ENCODE measurements at places on chromosomes 2 and 18.

DNA sequence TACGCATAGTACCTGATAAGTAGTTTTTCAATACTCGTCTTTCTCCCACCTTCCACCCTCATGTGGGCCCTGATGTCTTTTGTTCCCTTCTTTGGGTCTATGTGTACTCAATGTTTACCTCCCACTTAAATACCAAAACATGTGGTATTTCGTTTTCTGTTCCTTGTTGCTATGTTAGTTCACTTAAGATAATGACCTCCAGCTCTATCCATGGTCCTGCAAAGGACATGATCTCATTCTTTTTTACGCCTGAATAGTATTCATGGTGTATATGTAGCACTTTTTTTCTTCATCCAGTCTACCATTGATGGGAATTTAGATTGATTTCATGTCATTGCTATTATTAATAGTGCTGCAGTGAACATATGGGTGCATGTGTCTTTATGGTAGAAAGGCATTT, 310.4 kb upstream of the VWC2L start:
- no peak for DNase-seq

DNA sequence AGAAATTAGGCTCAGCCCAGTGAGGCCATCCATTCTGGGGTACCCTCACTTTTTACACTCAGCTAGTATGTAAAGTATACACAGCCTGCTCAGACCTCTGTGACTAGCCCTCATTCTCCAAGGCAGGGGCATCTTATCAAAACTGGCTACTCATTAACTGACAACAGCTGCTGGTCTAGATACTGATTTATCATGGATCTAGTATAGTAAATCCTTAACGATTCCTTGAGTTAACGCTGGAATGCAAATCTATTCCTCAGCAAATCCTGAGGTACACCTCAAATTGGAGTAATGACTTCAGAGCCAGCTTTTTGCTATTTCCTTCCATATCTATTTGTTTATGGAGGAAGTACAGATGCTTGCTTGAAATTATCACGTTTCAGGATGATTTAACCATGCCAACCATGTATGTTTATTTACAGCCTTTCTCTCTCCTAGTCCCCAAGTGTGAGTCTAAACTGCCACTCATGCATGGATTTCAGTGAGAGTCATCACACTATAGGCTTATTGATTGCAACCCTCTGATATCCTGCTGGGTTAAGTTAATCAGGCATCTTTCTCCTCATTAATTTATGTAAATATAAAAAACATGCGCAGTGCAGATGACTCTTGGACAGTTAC, 70.2 kb upstream of the DOK6 start:
- no peak for DNase-seq

DNA sequence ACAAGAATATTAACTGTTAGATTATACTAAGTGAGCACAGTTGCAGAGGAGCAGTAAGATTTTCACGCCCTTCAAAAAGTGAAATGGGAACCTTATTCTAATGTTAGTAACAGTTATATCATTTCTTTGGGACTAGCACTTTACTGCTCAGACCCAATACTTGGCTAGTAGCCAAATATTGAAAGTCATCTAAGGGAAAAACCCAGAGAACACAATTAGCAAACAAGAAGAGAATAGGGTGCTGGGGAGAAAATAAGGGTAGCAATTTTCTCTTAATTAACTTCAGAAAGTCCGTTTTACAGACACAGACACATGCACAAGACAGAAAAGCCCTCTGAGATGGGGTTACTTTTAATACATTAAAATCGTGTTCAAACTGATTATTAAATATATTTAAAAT, 71.8 kb downstream of the ID2 start:
- DNase-seq: no peak

DNA sequence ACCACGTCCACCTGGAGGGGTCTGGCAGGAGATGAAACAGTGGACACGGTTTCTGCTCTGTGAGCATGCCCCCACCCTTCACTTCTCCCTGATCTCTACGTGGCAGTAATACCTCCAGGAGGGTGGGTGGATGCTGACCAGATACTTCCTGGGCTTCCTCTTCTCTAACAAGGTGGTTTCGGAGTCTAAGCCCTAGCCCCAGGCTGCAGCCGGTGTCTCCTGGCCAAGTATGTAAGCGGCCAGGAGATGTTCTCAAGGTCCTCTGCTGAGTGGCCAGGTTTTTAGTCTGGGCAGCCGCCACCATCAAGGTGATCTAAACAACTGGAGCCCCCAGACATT, 101.8 kb upstream of the ASB18 start:
- no peak for DNase-seq

GRCh38 chr2:124323321-124323720, 298.2 kb downstream of the CNTNAP5 start:
- DNase-seq: no peak

- DNase-seq: no peak
Observed at GRCh38 chr2:156800781-156801361, 364.7 kb downstream of the GPD2 start.

DNA sequence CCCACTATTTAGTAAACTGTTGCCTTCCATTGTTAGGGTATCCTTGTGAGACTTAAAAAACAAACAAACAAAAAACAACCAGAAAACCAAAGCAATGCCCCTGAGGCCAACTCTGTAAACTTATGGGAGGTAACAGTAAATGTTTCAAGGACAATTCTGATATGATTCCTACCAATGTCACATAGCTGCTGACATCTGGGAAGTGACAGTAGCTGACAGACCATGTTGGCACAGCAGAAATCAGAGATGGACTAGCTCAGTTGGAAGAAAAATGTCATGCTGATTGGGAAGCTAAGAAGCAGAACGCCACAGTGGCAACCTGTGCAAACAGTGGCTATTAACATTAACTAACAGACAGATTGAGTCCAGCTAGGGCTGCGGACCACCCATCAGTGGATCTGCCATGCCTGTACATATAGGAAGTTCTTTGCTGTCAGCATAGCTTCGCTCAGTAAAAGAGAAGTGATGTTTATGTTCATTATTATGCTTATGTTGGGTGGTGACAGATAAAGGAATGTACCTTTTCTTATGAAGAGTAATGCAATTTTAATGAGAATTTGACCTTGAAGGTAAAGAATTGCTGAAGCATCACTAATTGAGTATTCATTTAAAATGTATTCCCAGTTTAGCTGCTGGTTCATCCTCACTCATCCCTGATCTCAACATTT, 180.6 kb downstream of the PARD3B start:
- DNase-seq: no peak

- DNase-seq: no peak
Observed at GRCh38 chr2:186913870-186914269, 64.9 kb upstream of the ZSWIM2 start.

- no peak for DNase-seq
Observed at GRCh38 chr2:99414566-99414965, 75.3 kb downstream of the REV1 start.

DNA sequence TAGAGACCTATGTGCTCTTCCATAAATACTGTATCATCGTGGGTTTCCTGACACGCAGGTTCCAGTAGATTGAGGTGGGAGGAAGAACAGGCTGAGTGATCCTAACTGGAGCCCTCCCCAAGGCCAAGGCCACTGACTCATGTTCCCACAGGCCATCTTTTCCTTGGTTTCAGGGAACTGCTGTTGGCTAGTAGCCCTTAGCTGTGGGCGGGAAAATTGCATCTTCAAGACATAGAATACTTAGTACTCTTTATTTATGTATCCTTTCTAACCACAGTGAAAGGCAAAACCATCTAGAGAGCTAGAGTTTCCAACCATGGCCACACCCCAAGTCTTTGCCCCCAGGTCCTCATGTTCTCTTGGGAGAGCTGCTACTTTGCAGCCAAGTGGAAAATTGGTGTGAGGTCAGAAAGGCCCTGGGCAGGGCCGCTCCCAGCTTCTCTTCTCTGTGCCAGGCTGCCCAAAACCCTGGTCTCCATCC, 55.9 kb downstream of the COPS8 start:
- DNase-seq: no peak

GRCh38 chr2:181275643-181276070, 181.5 kb upstream of the ITGA4 start:
- DNase-seq: no peak

- no peak for DNase-seq
Observed at GRCh38 chr2:231781798-231782726, 980 bp upstream of the PDE6D start.
